Progenitor cell of endocrine pancreas (in vitro differentiated cells): ENCODE measurements at places on chromosomes 7 and 10. TPM values are rescaled to one million over a fixed set of nuclear protein-coding genes. Genes with fewer than 3 reads are reported as not detected.

- DNase-seq: no peak
These were observed 349.8 kb downstream of the NXPH1 start for GRCh38 chr7:8783229-8783628.

Gene IKZF1
- total RNA-seq: 0.36 and 0.42 TPM in 2 replicates

Gene LIPK
- not detected in 2 replicates for total RNA-seq

Gene GPR85
- total RNA-seq: 0.20 and 0.36 TPM in 2 replicates
